Stimulated activated CD8-positive, alpha-beta memory T cell treated with anti-CD3 and anti-CD28 coated beads, Interleukin-4, amount 100 ng/mL, for 4 hours (primary cell): ENCODE measurements at places on chromosomes 12 and 14.

GRCh38 chr14:68458840-68459469 is 333.9 kb downstream of the ZFP36L1 start:
- DNase-seq, result no peak

DNA sequence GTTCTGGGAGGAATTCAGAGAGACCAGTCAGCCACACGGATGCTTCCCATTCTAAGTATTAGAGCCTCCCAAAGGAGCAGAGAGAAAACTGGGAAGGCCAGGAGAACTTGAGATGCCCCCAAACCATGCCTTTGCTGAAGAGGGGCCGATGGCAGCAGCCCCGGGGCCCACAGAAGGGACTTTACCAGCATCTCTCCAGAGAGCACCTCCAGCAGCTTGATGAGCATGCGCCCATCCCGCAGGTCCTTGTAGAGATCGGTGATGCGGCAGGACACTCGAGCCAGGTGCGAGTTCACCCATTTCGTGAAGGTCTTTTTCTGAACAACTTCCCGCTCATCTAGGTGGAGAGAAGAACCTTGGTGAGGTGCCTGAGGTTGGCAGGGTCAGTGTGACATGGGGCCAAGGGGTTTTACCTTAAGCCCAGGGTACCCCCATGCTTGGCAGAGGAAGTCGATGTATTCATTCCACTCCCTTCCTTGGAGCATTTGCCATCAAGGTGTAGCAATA is 74.9 kb downstream of the SPTB start:
- DNase-seq, result no peak

- no peak for DNase-seq
These were observed 44.2 kb downstream of the LGMN start for GRCh38 chr14:92704036-92704804.

DNA sequence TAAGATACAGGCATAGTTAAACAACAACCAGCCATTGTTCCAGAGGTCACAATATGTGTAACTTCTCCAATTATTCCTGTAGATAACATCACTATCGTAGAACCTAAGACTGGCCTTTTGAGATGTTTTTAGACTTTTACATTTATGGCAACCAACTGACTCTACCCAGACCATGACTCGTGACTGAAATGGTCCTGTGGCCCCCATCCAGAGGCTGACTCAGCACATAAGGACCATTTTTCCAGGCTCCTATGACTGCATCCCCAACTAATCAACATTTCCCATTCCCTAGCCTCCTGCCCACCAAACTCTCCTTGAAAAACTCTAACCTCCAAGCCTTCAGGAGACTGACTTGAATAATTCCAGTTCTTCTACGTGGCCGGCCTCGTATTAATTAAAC is 52.6 kb upstream of the NID2 start:
- no peak for DNase-seq

DNA sequence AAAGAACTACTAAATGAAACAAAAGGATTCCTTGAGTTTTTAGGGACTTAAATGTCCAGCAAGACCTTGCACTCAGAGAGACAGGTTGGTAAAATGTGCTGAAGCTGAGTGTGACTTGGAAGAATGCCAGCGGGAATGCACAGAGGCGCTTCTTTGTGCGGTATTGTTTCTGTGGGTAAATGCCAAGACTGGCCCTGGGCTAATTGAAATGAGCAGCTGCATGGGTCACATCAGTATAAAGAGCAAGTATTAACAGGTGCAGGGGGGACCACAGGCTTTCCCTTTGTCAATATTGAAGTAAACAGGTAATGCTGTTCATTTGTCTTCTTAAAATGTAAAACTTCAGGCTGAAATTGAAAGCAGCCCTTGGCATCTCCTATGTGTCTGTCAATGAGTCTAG is 74.3 kb downstream of the LMO3 start:
- no peak for DNase-seq

GRCh38 chr14:54902521-54903420 is at the start of gene GCH1:
Gene GCH1, minus strand, starts transcription at chr14:54902826. Its CDS starts 163 bp downstream, at chr14:54902663.
- peak; percentile 59 for DNase-seq

DNA sequence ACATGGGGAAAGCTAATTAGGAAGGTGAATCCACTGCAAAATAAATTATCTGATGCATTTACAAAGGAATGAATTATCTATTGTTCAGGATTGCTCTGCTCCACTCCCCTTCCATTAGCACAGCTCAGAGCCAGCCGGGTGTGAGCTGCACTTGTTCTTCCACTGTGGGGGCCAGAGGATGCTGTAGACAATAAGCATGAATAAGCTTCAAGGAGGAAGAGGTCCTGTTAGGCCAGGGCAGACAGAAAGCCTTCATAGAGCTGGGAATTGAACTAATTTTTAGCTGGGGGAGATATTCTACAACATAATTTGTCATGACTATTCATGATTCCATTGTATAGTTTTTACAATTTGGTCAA is 137.6 kb upstream of the MAX start:
- no peak for DNase-seq

- DNase-seq, result no peak
These were observed 18.7 kb upstream of the SERPINA6 start for GRCh38 chr14:94341656-94342333.

GRCh38 chr12:50387487-50387886 is 8.9 kb downstream of the FAM186A start:
- DNase-seq, result no peak

GRCh38 chr12:43882578-43883178 is 46.8 kb downstream of the TMEM117 start:
- DNase-seq, result no peak

DNA sequence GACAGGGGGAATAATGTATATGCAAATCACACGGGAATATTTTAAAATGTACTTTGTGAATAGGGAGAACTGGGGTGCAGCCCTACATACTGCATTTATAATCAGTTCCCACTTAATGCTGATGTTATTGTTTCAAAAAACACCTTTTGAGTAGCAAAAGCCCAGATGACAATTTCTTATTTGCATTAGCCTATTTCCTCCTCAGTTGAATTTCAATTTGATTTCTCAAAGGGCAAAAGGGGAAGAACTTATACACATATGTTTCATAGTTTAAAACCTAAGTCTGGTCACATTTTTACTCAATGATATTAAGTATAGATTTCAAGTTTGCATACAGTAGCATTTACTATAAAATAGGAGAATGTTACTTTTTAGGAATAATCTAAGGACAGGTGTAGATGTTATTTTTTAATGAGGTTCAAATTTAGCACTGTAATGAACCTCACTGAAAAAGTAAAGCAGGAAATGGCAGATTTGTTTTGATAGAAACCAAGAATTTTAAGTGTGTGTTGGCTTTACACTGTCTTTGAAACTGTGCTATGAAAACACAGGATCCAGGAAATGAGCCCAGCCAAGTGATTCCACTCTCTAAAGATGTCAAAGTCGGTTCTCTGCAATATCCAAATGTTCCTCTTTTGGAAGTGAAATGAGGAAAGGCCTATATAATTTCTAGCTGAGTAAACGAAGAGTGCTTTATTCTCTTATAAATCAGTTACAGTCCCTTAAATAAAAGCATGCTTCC is 367.4 kb downstream of the BTG1 start:
- DNase-seq, result no peak
